ENCODE measurements at places on chromosomes 11 and 22.

- DNase-seq: no peak
Measured at GRCh38 chr11:128472128-128473089, 114.9 kb downstream of the ETS1 start.

GRCh38 chr11:7538466-7539454 lies 25.0 kb downstream of the PPFIBP2 start:
- DNase-seq: no peak

DNA sequence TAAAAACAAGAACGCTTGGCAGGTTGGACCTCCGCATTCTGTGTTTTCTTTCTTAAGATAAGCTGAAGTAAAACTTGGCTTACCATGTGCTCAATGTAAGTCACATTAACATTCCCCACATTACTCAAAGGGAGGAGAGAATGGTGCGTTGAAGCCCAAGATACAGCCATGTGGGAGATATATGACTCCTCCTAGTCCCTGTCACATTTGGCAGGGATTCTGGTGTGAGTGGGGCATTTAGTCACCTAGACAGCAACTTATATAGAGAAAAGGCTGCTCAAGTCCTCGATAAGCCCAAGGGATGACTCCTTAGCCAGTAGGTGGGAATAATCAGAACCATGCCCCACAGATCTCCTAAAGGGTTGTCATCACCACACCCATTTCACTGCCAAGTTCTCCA lies 4.6 kb downstream of the PRSS23 start:
- DNase-seq: no peak

GRCh38 chr11:72470386-72470785 lies 36.1 kb upstream of the CLPB start:
- no peak for DNase-seq

- no peak for DNase-seq
Measured at GRCh38 chr22:42785706-42786499, 65.2 kb upstream of the A4GALT start.

- DNase-seq: no peak
Measured at GRCh38 chr11:17259519-17259918, 17.0 kb upstream of the NUCB2 start.

GRCh38 chr22:21761086-21761485 lies 25.5 kb upstream of the YPEL1 start:
- no peak for DNase-seq

- no peak for DNase-seq
Measured at GRCh38 chr11:83744620-83745192, 458.5 kb upstream of the CCDC90B start.

- DNase-seq: peak; percentile 88
Measured at GRCh38 chr11:65416341-65416824, 6.2 kb upstream of the NEAT1 start.

GRCh38 chr11:75384438-75385080 lies 14.8 kb upstream of the RPS3 start:
- peak; percentile 71 for DNase-seq

GRCh38 chr11:7606496-7606895 lies 66.8 kb downstream of the CYB5R2 start:
- no peak for DNase-seq

GRCh38 chr11:106121570-106122320 lies 44.3 kb downstream of the AASDHPPT start:
- no peak for DNase-seq

DNA sequence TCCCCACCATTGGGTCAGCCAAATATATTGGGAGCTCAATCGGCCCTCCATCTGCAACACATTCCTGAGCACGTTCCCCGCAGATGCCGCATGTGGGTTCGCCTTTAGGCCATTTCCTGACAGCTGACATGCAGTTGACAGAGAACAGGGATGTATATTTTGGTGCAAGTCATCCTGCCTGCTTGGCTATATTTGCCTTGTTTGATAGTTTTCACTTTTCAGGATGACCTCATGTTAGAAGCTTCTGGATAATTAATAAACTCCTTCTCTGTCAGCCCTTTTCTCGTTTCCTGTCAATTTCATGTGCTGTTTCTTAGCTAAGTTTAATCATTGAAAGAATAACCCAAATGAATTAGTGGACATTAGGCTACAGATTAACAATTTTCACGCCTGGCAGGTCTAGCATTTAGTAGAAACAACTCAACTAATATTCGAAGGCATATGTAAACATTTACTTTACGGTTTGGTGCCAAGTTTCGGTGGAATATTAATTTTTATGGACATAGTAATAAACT lies 105.8 kb upstream of the SLC5A12 start:
- no peak for DNase-seq

DNA sequence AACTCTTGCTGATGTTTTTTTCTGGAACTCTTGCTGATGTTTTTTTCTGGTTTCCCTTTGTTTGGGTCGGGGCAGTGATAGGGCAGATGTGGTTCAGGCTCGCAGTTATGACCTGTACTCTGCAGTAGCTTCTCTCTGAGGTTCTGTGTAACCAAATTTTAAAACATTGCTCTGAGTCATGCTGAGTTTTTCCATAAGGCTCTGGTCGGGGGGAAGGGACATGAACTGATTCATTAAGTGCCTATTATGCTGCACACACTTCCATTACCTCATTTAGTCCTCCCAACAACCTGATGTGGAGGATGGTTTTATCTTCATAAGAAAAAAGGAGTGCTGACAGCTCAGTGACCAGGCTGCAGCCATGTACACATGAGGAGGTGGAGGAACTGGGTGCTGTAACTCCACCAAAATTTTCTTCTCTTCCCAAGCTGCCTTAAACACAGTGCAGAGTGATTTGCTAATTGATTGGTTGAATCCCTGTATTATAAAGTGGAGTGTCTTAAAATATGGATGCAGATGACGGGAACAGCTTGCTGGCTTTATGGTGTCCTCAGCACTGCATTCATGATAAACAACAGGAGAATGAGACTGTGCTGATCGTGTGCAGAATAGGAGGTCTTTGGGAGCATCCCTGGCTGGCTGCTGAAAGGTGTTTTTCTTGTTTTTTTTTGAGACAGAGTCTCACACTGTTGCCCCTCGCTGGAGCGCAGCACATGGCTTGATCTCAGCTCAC lies 19.1 kb downstream of the TNRC6B start:
- no peak for DNase-seq

GRCh38 chr11:68008381-68009337 lies 1.5 kb upstream of the ALDH3B1 start:
- no peak for DNase-seq

DNA sequence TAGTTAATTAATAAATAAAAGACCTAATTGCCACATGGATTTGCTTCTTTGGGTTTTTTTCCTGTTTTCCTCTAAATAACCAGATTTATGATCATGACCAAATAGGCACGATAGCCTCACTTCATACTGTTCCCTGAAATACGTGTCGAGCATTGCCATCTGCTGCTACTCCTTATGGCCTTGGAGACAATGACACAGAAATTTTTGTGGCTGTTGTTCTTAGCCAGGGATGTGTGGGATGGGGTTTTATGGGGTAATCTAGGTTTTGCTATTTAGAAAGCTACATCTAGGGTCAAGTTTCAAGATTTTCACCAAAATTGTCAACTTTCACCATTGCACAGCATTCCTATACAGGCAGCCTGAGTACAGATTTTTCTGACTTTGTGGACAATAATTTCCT lies 145.2 kb downstream of the DBX1 start:
- no peak for DNase-seq

- no peak for DNase-seq
Measured at GRCh38 chr22:23075525-23076216, 5.4 kb downstream of the GNAZ start.

DNA sequence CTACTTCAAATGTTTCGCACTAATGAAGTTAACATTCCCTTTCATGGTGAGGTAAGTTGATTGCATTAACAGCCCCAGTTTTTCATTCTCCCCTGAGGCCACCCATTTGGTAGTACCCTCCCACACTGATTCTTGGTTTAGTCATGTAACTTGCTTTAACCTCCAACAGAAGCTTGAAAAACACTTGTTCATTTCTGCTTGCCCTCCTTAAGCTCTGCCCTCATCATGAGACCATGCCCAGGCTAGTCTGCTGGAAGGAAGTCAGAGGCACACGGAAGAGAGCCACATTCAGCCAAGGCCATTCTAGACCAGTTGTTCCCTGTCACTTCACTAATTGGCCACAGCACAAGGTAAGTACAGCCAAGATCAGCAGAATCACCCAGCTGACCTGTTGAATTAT lies 50.7 kb upstream of the CD44 start:
- DNase-seq: no peak

DNA sequence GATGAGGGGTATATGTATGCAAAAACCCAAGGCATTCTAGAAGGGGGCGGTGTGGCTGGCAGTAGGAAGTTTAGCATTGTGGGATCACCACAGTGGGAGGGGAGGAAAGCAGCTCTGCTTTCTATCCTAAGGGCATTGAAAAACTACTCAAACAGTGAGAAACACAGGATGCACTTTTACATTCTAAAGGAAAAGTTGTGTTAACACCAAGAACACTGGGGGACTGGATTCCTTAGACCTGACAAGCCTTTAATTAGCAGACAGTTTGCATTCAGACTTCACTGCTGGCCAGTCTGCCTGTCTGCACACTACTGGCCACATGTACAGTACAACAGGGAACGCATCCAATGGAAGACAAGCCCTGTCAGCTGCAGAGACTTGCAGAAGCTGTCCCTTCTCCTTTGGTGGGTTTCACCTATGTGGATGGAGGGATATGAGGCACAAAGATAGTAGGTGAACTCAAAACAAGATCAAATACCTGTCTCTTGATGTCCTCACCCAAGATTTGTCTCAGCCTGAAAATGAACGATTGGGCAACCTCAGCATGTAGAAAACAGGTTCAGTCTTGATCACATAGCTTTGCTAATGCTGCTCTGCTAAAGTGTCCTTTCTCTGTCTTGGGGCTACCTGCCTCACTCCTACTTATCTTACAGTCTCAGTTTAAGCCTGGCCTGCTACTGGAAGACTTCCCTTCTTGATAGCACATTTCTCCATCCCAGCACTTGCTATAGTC lies 64.8 kb downstream of the TENM4 start:
- DNase-seq: no peak

- no peak for DNase-seq
Measured at GRCh38 chr22:20922141-20922751, 5.0 kb downstream of the CRKL start.

GRCh38 chr11:94675239-94675638 lies 92.9 kb upstream of the AMOTL1 start:
- DNase-seq: no peak

- no peak for DNase-seq
Measured at GRCh38 chr11:127678631-127679030, 678.1 kb upstream of the KIRREL3 start.

- no peak for DNase-seq
Measured at GRCh38 chr11:58999291-58999680, 60.0 kb downstream of the GLYATL1 start.

- DNase-seq: no peak
Measured at GRCh38 chr22:49548356-49549202, 279.1 kb downstream of the BRD1 start.

GRCh38 chr22:20101638-20102037 lies 14.3 kb upstream of the RANBP1 start:
- DNase-seq: no peak

DNA sequence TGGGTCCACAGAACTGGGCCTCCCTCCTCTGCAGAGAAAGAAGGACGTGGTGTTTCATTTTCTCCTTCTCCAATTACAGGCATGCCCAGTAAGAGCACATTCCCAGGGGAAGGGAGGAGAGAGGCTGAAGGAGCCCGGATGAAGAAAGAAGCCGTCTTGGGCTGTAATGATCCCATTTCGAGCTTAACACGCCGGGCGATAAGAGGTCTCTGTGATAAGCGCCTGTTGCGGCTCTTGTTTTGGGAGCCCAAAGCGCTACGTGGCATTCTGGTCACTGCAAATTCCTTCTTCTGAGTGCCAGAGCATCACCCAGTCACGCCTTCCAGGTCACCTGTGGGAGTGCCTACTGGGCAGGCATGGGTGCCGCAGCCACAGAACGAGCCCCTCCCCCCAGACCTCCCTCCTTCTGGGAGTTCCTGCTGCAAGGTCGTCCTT lies 57.5 kb downstream of the ANO1 start:
- DNase-seq: no peak

DNA sequence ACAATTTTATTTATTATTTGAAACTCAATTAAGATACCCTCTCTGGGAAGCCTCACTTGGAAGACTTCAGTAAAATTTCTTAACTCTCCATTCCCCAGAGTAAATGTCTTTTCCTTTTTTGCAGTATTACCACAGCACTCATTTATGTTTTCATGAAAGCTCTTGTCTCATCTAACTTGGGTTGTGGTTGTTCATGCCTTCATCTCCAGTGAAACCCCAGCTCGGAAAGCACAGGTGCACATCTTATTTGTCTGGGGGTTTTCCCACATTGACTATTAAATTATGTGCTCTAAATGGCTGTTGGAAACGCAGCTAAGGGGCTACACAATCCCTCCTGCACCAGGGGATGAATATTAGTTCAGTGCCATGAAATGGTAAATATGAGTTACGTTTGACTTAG lies 954.2 kb upstream of the RAG2 start:
- DNase-seq: no peak

- no peak for DNase-seq
Measured at GRCh38 chr11:84243629-84244263, 957.6 kb upstream of the CCDC90B start.

GRCh38 chr22:48424661-48425060 lies 1403.0 kb downstream of the BRD1 start:
- DNase-seq: no peak

DNA sequence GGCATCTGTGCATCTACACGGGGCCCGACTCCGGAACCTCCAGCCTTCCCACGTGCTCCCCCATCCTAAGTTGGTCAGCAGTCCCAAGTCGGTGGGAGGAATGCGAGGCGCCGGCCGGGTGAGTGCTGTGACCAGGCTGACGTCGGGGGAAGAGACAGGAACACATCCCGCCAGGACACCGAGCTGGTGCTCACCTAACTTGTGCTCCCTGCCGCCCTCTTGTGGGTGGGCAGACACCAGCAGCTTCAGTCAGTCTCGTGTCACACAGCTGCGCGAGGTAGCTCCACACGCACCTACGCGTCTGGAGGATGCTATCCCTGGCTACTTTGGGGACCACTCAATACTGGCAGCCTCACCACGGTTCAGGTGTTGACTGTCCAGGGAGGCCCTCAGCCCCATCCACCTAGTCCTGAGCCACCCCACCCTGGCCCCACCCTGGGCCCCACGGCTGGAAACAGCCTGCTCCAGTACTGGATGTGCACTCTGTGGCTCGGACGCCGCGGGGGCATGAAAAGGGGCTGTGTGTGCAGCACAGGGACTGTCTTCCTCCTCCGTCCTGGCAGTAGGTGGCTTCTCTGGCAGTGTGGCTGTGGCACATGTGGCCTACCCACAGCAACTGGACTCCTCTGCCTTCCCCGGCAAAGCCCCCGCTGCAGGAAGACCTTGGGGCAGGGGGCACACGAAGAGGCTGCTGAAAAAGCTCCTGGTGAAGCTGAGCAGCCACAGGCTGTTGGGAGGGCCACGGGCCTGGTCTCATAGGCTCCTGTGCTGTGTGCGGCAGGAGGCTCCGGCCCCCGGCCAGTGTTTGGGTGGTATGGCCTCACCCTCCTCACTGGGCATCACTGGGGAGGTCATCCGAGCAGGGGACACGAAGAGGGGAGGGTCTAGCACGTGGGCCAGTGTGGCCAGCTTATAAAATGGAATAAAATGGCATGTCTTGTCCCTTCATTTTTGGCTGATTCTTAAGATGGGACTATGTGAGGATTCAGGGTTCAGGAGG lies 11.2 kb upstream of the BID start:
- peak; percentile 57 for DNase-seq
